ENCODE measurements at places on chromosomes 12 and 14.

DNA sequence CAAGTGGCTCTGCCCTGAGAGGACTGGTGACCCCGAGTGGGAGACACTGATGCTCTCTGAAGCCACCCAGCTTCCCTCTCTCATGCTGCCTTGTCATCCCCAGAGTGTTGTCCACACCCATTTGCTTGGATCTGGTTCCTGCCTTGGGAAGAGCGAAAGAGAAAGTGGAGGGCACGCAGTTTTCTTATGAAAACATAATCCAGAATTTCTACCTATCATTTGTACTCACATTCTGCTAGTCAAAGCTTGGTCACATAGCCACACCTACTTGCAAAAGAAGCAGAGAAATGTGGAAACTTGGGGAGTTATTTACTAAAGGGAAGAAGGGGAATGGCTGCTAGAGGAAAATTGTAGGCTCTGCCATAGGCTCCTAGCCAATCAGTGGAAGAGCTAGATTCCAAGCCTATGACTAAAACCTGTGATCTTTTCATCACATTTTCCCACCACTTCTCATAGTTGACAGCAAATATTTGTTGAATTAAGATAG lies 326.3 kb downstream of the ZFP36L1 start:
- DNase-seq: no peak
- H3K27me3 ChIP-seq: peaks cover 2% of the 10 kb centered on the region
- H3K4me1 ChIP-seq: no peaks in the 10 kb centered on the region

DNA sequence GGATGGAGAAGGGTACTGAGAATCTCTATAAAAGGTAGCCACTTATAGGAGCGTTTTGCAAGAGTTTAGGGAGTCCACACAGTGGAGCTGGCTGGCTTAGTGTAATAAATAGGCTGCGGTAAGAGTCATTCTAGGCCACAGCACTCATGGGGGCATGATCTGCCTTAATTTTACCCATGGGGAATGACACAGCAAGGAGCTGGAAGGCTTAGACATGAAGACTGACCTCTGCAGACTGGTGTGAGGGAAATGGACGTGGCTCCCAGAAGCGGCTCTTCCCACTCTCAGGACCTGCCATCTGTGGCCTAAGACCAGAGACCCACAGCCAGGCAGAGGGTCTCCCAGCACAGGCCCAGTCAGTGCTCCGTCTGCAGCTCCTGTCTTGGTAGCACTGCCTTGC lies 173.3 kb downstream of the PPM1H start:
- H3K36me3 ChIP-seq: peaks cover 12% of the 10 kb centered on the region
- H3K4me3 ChIP-seq: no peak overlapping the region
- DNase-seq: no peak
- no peak overlapping the region for H3K27ac ChIP-seq

DNA sequence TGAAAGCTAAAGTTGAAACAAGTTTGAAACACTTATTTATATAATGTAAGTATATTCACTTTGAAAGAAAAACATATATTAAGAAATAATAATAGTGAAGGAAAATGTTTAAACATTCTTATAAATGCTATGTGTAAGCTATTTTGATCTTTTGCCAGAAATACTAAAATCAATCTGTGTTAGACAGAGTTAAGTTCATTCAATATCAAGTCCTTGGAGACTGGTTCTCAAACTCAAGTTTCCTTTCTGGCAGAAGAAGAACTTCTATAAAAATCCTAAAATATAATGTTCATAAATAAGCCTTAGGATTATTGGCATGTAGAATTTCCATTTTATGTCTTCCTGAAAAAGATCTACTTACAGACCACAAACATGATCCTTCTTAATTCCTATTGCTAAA lies 45.3 kb downstream of the TAOK3 start:
- no peak for DNase-seq
- no peaks in the 10 kb centered on the region for H3K36me3 ChIP-seq
- peaks cover 6% of the 10 kb centered on the region for H3K4me1 ChIP-seq
- H3K4me3 ChIP-seq: no peak overlapping the region
- H3K27me3 ChIP-seq: peaks cover 2% of the 10 kb centered on the region

DNA sequence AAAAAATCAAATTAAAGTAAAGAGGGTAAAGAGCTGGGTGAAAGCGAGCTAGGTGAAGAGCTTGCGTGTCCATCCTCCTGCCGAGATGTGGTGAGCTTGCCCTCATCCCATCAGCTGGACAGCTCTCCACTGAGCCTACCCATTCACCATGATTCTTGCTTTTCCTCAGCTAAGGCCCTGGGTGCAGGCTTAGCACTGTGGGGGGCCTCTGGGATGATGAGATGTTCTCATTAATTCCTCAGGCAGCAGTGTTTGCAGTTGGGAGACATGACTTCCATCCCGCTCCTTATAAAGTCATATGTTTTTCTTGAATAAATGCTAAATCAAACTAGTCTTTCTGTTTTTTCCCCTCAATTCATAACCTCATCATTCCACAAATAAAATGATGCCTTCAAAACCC lies 18.0 kb downstream of the PHLDA1 start:
- no peak overlapping the region for H3K27ac ChIP-seq
- no peaks in the 10 kb centered on the region for H3K36me3 ChIP-seq
- H3K4me3 ChIP-seq: no peak overlapping the region
- no peak for DNase-seq

GRCh38 chr14:97281741-97282140 lies 484.6 kb downstream of the VRK1 start:
- no peak for DNase-seq
- H3K27me3 ChIP-seq: peaks cover 4% of the 10 kb centered on the region
- H3K27ac ChIP-seq: no peak overlapping the region

DNA sequence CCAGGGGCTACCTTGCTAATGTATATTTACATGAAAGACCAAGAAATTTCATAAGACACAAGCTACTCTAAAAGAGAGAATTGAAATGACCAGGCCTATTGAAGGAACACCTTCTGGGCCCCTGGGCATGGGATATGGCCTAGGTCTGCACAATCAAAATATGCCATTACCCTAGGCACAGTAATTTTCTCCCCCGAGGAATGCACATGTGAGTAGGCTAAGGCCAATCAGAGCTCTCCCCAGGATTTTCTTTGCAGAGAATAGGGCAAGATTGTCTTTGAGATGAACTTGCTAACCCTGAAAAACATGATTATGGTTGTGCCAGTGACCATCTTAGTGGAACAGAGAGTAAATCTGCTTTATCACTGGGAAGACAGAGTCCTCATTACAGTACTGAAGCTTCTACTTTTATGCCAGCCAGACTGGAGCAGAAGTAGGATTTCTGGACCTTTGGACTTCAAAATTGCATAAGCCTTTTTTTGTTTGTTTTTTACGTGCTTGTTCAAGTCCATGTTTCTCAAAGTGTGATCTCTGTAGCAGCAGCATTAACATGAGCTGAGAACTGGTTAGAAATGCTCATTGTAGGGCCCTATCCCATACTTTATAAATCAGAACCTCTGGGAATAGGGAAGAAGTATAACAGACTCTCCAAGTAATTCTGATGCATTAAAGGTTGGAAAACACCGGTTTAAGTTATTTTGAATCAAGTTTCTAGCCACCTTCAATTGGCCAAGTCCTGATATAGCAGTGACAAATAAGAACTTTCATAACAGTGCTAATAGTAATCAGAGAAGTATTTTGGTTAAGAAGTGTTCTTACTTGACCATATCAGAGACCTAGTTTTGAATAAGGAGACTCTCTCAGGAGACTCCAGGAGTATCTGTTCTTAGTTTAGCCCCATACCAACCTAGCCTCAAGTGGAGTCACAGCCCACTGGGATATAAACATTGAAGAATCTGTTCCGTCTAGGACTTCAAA lies 112.9 kb downstream of the LMO3 start:
- DNase-seq: no peak
- peaks cover 2% of the 10 kb centered on the region for H3K4me1 ChIP-seq
- no peaks in the 10 kb centered on the region for H3K36me3 ChIP-seq
- H3K27ac ChIP-seq: no peak overlapping the region
- H3K4me3 ChIP-seq: no peak overlapping the region
- no peaks in the 10 kb centered on the region for H3K27me3 ChIP-seq

- peak overlapping the region; percentile 50 for H3K4me3 ChIP-seq
- H3K27ac ChIP-seq: no peak overlapping the region
- H3K36me3 ChIP-seq: no peaks in the 10 kb centered on the region
- H3K4me1 ChIP-seq: peaks cover 20% of the 10 kb centered on the region
- no peak for DNase-seq
Measured at GRCh38 chr12:106769546-106769945, 4.9 kb upstream of the RIC8B start.

- no peaks in the 10 kb centered on the region for H3K36me3 ChIP-seq
- H3K27me3 ChIP-seq: peaks cover 12% of the 10 kb centered on the region
- H3K27ac ChIP-seq: peak overlapping the region; percentile 96
- no peak for DNase-seq
- peaks cover 14% of the 10 kb centered on the region for H3K4me1 ChIP-seq
Measured at GRCh38 chr14:24051176-24051788, 527 bp upstream of the CARMIL3 start.

DNA sequence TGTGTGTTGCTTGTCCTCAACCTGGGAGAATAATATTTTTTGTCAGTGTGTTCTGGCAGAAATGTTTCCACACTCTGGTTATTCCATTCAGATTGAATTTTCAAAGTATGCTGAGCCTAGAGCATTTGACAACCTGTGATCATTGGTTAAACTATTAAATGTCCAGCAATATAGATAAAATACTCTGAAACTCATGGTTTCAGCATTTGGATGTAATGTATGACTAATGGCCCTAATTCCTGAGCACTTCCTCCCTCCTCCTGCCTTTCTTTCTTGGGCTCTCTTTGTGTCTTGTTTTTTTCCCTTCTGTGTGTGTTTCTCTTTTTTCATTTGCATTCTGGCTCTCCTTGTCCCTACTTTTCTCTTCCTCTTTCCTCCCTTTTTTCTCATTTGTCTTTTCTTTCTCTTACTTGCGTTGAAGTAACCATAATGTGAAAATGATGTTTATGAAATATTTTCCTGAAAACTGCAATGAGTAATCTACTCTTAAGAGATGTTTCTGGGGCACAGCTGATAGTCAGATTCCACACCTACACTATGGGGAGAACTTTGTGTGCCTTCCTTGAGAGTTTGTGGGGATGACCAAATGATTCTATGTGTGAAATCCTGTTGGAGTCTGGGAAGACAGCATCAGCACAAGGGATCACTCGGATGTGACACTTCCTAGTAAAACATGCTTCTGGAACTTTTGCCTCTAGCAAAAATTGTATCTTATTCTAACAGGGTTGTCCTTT lies 74.6 kb downstream of the FRMD6 start:
- no peaks in the 10 kb centered on the region for H3K27me3 ChIP-seq
- no peaks in the 10 kb centered on the region for H3K4me1 ChIP-seq
- H3K36me3 ChIP-seq: no peaks in the 10 kb centered on the region
- no peak overlapping the region for H3K4me3 ChIP-seq

- H3K4me1 ChIP-seq: no peaks in the 10 kb centered on the region
- no peak overlapping the region for H3K4me3 ChIP-seq
- H3K36me3 ChIP-seq: no peaks in the 10 kb centered on the region
- no peak overlapping the region for H3K27ac ChIP-seq
Measured at GRCh38 chr14:79965896-79966295, 245.4 kb downstream of the DIO2 start.

DNA sequence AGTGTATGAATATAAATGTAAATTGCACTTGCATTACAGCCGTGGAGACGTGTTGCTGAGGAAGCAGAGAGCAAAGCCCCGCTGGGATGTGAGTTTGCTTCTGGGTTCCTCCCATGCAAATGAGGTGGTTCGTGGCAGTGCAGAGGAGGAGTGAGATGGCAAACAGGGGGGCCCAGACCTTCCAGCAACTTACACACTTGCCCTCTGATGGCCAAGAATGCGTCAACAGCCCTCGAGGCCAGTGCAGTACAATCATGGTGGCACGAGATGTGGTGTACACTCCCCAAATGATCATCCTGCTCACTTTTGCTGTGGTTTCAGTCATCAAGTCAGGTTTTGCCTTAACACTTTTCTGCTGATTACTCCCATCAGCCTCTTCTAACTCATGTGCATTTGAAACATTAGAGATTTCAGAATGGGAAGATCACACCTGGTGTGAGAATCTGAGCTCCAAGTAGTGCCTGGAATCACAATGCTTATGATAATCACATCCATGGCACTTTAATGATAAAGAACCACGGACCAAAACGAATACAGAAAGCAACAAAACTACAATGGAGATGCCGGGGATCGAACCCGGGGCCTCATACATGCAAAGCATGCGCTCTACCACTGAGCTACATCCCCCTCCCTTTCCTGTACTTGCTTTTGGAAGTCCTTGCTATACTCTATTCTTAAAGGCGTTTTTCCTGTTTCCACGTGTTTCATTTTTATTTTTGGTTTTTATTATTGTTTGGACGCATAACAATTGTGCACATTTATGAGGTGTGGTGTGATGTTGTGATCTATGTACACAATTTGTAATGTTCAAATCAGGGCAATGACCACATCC lies 7.0 kb upstream of the UBC start:
- peak overlapping the region; percentile 92 for H3K27ac ChIP-seq
- peaks cover 18% of the 10 kb centered on the region for H3K27me3 ChIP-seq
- peak; percentile 68 for DNase-seq
- H3K36me3 ChIP-seq: no peaks in the 10 kb centered on the region

GRCh38 chr12:107574691-107575090 lies 110.9 kb upstream of the PWP1 start:
- H3K27me3 ChIP-seq: peaks cover 4% of the 10 kb centered on the region
- no peak overlapping the region for H3K27ac ChIP-seq
- no peaks in the 10 kb centered on the region for H3K36me3 ChIP-seq
- no peak for DNase-seq

GRCh38 chr12:96215919-96216273 lies 21.7 kb downstream of the ELK3 start:
- peaks cover 3% of the 10 kb centered on the region for H3K27me3 ChIP-seq
- DNase-seq: no peak
- no peak overlapping the region for H3K27ac ChIP-seq
- no peak overlapping the region for H3K4me3 ChIP-seq
- H3K36me3 ChIP-seq: no peaks in the 10 kb centered on the region

DNA sequence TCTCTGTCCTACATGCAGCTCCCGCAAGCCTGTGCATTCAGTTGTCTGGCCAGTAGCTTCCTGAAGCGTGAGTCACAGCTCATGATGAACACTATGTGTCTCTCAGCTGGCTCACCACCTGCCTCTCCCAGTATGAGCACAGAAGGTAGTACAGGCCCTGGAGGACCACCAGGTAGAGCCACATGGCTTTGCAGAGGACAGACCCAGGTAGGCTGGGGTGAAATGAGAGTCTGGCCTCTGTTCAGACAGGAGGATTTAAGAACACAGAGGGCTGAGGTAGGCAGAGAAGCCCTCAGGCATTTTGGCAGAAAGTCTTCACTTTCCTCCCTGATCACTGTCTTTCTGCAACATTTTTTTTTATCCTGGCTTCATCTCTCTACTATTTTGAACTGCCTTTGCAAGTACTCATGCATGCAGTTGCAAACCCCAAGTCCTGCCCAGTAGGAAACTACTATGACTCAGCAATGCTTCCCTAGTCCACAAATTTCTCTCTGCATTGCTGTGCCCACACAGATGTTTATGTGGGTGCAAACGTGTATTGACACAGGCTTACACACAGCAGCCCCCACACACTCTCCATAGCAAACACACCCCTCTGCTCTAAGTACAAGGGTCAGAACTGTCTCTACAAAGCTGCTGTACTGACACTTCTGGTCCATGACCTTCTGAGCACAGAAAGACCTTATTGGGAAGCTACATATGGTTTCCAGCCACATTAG lies 7.2 kb upstream of the SDR9C7 start:
- no peak overlapping the region for H3K27ac ChIP-seq
- H3K36me3 ChIP-seq: peaks cover 6% of the 10 kb centered on the region
- no peak for DNase-seq
- no peak overlapping the region for H3K4me3 ChIP-seq

GRCh38 chr12:46522071-46522470 lies 149.5 kb upstream of the SLC38A2 start:
- H3K27me3 ChIP-seq: no peaks in the 10 kb centered on the region
- H3K36me3 ChIP-seq: no peaks in the 10 kb centered on the region
- no peak overlapping the region for H3K4me3 ChIP-seq
- no peak for DNase-seq
- H3K4me1 ChIP-seq: peaks cover 33% of the 10 kb centered on the region

GRCh38 chr14:104827177-104828055 lies 26.5 kb downstream of the ZBTB42 start:
- peaks cover 19% of the 10 kb centered on the region for H3K27me3 ChIP-seq
- peak; percentile 80 for DNase-seq
- H3K4me3 ChIP-seq: peak overlapping the region; percentile 87
- peaks cover 5% of the 10 kb centered on the region for H3K4me1 ChIP-seq
- H3K27ac ChIP-seq: peak overlapping the region; percentile 52
